ENCODE measurements at places on chromosomes 3 and 15.

DNA sequence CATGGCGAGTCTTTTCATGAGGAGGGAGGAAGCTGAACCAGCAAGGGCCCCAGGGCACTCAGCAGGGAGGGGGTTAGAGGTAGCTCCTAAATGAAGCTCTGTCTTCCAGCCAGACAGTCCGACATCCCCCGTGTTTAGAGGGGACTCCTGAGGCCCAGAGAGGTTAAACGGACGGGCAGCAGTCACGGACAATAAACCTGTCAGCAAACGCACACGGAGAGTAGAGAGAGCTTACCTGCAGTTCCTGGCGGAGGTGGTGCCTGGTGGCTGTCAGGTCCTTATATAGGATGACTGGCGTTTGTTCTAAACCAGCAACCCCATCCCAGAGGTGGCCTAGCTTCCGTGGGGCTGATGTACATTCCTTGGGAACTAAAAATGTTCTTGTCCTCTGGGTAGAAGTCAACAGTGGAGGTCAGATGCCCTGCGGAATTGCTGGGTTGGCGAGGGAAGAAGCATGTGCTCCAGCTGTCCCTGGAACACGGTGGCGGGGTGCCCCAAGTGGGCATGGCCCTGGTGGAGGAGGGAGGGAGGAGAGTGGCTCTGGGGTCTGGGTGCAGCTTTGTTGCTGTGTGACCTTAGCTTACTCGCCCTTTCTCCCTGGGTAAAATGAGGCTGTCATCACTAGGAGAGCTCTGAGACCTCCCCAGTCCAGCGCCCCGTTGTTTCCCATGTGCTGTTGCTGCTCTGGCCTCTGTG, 2.1 kb downstream of the GHRL start:
- no peak for DNase-seq

DNA sequence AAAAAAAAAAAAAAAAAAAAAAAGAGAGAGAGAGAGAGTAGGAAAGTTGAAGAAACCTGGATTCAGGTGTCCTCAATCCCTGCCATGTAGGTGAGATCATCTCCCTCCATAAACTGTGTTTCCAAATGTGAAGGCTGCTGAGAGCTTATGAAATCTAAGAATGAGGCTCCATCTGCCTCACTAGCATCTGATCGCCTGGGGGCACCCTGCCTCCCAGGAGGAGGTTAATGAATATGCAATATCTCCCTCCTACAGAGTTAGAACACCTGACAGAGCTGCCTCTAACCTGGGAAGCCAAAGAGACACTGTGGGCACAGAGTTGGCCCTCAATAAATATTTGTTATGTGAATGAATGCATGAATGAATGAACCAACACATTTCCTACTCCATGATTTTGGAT, 23.8 kb upstream of the ZNF148 start:
- no peak for DNase-seq

GRCh38 chr3:172143739-172144497, 104.5 kb downstream of the FNDC3B start:
- no peak for DNase-seq

GRCh38 chr3:56915966-56916586, 114.3 kb upstream of the ARHGEF3 start:
- DNase-seq = no peak

DNA sequence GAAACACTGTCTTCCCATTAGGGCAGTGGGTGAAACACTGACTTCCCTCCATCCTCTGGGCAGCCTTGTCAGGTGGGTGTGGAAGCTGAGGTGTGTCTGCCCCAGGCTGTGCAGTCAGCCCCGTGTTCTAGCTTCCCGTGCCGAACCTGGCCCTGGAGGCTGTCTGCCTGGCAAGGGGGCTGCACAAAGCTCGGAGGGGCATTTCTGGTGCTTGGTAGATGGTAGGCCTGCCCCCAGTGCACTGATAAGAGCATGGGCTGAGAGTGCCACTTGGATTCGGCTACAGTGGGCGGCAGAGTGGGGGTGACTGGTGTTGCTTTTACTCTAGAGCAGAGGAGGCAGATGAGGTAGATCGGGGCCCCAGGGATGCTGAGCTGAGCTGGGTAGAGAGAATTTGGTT, 21.3 kb downstream of the IGF1R start:
- no peak for DNase-seq

DNA sequence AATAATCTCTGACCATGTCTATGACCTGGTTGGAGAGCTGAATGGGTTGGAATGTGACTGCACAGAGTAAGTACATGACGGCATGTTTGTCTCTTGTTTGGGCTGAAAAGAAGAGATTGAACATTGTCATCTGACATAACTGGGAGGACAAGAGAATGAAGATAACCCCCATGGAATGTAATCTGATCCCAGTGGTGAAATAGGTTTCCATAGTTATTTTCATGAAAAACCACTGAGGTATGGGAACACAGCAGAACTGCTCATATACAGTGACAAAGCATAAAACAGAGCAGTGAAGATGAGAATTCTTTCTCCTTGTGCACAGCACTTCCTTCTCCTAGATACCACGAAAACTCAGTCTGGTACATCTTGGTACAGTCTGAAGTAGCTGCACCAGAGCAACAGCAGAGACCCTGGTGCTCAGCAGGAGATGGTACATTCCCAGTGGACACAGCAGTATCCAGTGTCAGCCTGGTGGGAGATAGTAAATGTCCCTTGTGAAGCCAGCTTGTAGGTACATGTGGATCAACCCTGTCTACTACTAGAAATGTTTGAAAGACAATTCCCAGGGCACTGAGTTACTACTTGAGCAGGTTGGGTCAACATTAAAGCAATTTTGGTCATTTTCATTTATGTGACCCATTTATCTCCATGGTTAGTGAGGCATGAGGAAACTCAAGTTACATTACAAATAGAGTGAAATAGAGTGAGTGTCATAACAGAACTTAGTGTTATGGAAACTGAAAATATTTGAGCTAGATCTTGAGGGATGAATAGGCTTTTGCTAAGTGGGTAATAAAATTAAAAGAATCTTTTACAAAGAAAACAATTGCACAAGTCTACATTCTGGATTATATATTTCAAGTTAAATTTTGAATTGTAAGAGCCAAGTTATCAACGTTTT, 178.3 kb downstream of the SUCNR1 start:
- DNase-seq = no peak

- peak; percentile 5 for DNase-seq
Measured at GRCh38 chr3:81339040-81339845, 422.2 kb downstream of the GBE1 start.

DNA sequence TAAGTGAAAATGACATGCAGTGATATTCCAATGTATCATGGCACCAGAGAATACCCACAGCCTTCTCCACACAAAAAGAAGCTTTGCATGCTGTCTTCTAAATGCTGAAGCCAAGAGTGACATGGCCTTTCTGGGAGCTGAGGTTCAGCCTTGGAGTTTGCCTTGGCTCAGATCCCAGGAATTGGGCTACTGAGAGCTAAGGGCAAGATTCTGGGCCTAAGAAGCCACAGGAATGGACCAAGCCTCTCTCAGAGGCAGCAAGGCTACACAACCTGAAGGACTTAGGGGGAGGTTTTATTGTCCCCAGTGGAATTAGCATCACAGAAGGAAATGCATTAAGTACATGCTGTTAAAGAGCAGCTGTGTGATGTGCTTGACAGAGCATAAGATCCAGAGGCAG, 1078.5 kb downstream of the TUSC7 start:
- peak; percentile 38 for DNase-seq

DNA sequence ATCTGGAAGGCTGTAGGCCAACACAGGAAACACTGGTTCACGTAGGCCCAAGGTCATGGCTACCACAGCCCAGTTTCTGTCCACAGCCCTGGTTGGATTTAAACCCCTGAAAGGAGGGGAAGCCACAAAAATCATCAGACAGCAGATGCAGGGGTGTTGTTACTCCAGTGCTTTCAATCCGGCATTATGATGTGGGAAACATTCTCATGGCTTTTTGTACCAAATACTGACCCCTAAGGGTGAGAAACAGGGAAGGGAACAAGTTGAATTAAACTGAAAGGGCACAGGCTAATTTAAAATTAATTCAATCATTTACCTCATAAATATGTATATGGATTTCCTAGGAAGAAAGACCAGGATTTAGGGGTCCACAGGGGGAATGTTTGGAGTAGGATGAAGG, 375.6 kb downstream of the CTNNB1 start:
- no peak for DNase-seq

GRCh38 chr3:52436500-52437149, 8.3 kb downstream of the SEMA3G start:
- DNase-seq = no peak

- no peak for DNase-seq
Measured at GRCh38 chr3:101042996-101043686, 49.9 kb upstream of the ABI3BP start.

- DNase-seq = no peak
Measured at GRCh38 chr15:40844696-40845030, 815 bp downstream of the SPINT1 start.

DNA sequence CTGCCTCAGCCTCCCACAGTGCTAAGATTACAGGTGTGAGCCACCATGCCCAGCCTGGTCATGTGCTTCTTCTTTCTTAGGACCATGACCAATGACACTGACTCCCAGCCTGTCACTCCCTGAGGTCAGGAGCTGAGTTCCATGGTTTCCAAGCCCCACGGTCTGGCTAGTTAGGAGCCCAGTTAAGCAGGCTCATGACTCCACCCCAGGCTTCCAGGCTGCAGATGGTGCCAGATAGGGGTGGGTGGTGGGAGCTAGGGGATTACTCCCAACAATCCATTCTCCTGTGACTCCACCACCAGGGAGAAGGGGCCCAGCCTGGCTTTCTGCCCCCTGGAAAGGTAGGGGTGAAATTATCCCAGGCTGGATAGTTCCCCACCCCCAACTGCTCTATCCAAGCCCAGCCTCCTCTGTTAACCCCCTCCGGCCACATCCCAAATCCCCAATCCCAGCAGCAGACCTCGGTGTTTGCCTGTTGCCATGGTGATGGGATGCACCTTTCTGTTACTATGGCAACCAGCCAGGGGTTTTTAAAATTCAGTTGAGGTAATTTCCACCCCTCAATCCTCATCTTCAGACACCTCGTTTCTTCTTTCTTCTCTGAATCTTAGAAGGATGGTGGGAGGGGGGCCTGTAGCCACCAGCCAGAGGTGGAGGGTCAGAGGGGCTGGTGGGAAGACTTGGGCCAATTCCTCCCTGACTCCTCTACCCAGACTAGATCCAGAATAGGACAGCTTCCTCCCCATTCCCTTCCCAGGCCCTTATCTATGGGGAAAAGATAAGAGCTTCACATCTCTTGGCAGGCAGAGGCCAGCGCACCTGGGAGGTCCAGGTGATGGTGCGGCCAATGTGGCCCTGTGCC, 22.5 kb upstream of the SEMA3F start:
- no peak for DNase-seq

GRCh38 chr15:36156879-36157427, 422.5 kb upstream of the CDIN1 start:
- DNase-seq = no peak

- DNase-seq = no peak
Measured at GRCh38 chr3:171883257-171883892, 40.2 kb downstream of the TMEM212 start.

- no peak for DNase-seq
Measured at GRCh38 chr3:101423984-101424888, 88.8 kb downstream of the SENP7 start.

All from urothelium cell line (cell line).